ENCODE measurements at places on chromosomes 6 and 20. TPM values are rescaled to one million over a fixed set of nuclear protein-coding genes. Genes with fewer than 3 reads are reported as not detected.

CEP85L gene
- polyA plus RNA-seq = 26.9 TPM

GRCh38 chr6:18218233-18218632 is 46.1 kb downstream of the DEK start:
- DNase-seq = no peak

TGM3 gene
- 0.22 TPM for polyA plus RNA-seq

C20orf144 gene
- polyA plus RNA-seq = 0.08 TPM

MAP7 gene
- 0.44 TPM for polyA plus RNA-seq

VSTM2L gene
- 3.5 TPM for polyA plus RNA-seq

- peak; percentile 83 for DNase-seq
Measured at GRCh38 chr20:48338717-48339116, 489.1 kb downstream of the PREX1 start.

- peak; percentile 58 for DNase-seq
Measured at GRCh38 chr6:22411376-22412105, 114.7 kb upstream of the PRL start.

NANP gene
- polyA plus RNA-seq = 3.7 TPM
